Activated T-cell treated with anti-CD3 and anti-CD28 coated beads, Interleukin-2, amount 50 U/mL, for 48 hours (primary cell): ENCODE measurements at places on chromosomes 1 and 21.

DNA sequence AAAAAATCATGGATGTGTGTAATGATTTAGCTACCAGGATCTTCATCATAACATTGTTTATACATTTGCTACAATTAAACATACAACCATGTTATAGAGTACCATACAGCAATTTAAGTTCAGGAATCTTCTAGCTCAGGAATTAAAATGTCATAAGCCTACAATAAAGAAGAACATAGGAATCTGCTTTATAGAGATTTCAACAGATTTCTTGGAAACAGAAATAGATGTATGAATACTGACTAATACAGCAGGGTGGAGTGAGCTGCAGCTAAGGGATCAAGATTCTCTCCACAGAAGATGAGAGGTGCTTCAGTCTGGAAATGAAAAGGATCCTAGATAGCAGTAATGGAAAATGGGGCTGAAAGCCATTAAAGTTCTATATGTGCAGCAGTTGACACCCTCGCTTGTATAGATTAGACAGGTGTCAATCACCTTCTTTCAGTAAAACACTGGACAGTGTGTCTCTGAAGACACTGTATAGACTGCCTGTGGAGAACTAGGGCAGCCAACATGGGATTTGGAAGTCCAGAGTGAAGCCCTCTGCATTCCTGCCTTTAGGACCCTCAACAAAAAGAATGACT lies 73.9 kb downstream of the DNTTIP2 start:
- DNase-seq = no peak

DNA sequence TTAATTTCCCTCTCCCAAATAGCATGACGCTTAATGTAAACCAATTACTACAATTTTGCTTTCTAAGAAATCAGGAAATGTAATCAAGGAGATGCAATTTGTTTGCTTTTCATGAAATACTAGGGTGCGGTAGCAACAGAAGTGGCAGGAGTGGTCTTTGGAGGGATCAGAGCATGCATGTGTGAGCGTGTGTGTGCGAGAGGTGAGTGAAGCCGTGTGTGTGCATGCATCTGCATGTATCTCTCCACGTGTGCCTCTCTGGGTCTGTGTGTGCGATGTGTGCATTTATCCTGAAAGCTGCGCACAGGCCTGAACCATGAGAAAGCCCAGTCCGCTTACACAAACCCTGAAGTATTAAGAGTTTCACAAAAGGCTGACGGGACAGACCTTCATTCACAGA lies 249.8 kb upstream of the C1orf174 start:
- no peak for DNase-seq

- no peak for DNase-seq
Observed at GRCh38 chr1:15288173-15288926, 41.3 kb downstream of the FHAD1 start.

DNA sequence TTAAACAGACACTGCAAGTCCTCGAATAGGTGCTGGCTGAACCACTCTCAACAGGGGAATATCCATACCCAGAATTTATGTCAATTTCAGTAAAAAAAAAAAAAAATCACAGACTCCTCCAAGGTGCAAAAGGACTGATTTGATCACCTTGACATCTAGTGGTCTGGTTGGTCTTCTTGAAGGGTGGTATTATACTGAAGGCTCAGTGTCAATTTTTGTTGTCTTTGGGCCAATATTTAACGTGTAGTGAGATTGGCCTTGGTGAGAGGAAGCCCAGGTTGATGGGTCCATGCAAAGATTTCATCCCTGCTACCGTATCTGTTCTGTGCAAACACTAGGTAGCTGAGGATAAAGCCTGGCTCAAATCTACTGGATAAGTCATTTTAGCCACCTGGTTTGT lies 4.0 kb upstream of the GBP5 start:
- no peak for DNase-seq

- no peak for DNase-seq
Observed at GRCh38 chr1:205208811-205209210, 2.7 kb downstream of the DSTYK start.

DNA sequence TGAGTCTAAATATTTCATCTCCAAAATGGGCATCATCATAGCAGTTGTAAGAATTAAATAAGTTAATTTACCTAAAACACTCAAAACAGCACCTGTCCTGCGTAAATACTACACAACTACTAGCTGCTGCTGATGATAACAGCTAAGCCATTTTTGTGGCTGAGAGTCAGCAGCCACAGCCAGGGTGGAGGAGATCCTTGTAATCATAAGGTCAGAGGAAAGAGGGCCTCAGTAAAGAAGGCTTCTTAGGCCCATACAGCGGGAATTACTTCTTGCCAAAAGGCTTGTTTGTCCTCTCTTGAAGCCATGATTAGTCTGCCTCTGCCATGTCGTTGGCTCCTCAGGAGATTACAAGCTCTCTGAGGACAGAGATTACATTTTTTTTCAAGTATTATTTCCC lies 245.0 kb downstream of the FGGY start:
- DNase-seq = no peak

- no peak for DNase-seq
Observed at GRCh38 chr1:46546210-46546609, 5.2 kb downstream of the KNCN start.

GRCh38 chr21:17550671-17551308 lies 37.9 kb downstream of the CXADR start:
- DNase-seq = no peak
